Suprapubic skin (tissue), 4 donors: ENCODE measurements at places on chromosomes 5 and 9.

DNA sequence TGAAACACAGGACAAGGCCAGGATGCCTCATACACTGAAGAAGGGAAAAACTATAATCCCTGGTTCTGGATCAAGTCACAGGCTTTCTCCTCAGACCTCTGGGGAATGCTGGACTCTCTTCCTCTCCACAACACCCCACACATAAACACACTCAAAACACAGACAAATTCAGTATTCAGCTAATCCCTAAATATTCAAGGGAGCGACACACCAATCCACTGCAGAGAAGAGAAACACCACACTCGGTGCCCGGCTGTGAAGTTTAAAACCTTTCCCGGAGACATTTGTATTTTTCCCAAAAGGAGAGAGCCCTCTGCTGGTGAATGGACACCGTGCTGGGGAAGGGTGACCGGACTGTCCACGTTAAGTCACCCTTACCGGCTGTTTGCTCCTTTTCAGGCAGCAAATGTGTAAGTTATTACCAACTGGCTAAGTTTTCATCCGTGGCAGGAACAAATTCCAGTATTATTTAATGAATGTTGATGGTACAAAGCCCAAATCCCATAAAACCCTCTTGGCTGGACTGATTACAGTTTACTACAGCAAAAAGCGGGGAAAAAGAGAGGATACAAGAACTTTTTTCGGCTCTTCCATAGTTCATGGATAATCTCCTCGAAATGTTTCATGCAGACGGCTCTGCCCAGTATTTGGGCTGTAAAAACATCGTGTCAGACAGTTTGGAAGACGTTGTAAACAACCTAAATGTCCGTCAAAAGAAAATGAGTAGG, 130.9 kb upstream of the SLC30A5 start:
- DNase-seq: peak; percentile 83

GRCh38 chr9:23855873-23856604, 30.0 kb upstream of the ELAVL2 start:
- DNase-seq: no peak

- no peak for DNase-seq
Measured at GRCh38 chr5:144230806-144231205, 60.1 kb downstream of the KCTD16 start.

DNA sequence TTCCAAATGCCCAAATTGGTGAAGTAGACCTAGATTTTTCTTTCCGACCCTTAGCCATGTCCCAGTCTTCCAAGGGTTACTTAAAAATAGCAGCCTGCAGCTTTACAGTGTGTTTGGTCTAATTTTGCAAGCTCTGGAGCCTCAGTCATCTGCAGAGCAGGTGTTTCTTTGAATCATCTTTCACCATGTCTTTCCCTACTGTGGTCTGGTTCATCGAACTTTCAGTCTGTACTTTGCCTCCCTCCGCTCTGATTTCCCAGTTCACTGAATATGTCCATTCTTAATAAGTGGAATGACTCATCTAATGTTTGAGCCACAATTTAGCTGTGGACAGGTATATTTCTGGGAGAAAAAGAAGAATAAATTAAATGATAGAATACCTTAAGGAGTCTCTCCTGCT, 1060.7 kb downstream of the EFNA5 start:
- no peak for DNase-seq

GRCh38 chr5:108942701-108943100, 195.0 kb downstream of the FER start:
- no peak for DNase-seq

DNA sequence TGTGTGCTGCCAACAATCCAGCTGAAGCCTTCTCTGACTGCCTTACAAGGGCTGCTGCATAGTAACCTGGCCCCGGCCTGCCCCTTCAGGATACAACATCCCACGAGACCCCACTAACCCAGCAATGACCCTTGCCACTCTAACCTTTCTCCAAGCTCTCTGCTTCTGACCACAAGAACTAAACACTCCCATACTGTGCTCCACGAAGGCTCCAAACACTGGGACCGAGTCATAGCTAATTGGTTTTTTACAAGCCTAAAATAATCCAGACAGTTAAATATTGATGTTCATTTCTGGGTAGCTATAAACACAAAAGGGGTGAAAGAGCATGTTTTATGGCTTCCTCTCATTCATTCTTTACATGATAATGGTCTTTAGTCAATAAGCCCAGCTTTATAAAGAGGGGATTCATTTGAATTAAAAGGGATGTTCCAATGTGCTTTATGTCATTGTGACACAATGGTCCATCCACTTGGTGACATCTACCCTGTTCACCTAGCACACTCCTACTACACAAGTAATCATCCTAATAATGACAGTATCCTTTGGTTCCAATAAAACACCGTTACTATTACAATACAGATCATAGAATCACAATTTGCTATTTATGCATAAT, 16.2 kb upstream of the TLE4 start:
- DNase-seq: no peak

- DNase-seq: no peak
Measured at GRCh38 chr5:138180183-138180782, 1.4 kb downstream of the KIF20A start.

DNA sequence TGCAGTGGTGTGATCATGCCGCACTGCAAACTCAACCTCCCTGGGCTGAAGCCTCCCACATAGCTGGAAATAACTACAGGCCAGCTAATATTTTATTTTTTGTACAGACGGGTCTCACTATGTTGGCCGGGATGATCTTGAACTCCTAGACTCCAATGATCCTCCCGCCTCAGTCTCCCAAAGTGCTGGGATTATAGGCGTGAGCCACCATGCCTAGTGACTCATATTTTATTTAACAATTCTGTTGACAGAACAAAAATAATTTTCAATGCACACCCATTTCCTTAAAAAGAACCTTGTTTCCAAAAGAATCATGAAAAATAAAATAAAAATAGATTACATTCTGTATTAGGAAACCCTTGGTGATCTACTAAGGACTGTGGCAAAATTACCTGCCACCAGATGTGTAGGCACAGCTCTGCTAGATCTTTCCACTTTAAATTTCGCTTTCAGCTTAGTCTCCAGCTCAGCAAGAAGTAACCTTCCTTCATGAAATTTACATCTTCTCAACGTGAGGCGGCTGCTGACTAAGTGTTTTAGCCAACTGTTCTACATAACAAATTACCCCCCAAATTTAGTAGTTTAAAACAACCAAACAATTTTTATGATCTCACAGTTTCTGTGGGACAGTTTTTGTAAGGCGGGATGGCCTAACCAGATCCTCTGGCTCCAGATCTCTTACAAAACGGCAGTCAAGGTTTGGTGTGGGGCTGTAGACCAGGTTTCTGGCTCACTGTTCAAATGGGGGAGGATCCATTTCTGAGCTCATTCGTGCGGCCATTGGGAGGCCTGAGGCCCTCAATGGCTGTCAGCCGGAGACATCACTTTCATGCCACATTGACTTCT, 32.6 kb upstream of the GOLPH3 start:
- DNase-seq: no peak

- no peak for DNase-seq
Measured at GRCh38 chr5:76642390-76643040, 19.3 kb upstream of the F2RL2 start.

- no peak for DNase-seq
Measured at GRCh38 chr5:103218164-103218563, 40.4 kb upstream of the MACIR start.

GRCh38 chr5:14444161-14444560, 137.4 kb upstream of the OTULINL start:
- no peak for DNase-seq

DNA sequence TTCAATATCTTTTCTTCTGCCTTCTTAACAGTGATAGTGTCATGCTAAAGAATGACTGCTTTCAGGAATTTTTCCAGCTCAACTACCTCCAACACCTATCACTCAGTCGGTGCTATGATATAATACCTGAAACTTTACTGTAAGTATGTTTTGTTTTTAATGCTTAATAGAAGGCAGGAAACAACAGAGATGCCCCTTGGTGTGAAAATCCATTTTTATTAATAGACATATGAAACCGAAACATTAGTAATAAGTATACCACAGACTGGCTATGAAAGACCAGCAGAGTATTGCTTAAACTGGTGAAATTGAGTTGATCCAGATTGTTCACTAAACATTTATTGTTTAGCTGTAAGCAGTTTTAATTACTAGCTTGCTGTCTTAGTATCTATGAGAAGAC, 25.2 kb downstream of the SKP2 start:
- DNase-seq: no peak

- DNase-seq: no peak
Measured at GRCh38 chr5:98780390-98780789, 6.9 kb downstream of the RGMB start.

GRCh38 chr5:113172231-113172826, 195.7 kb downstream of the DCP2 start:
- no peak for DNase-seq

- no peak for DNase-seq
Measured at GRCh38 chr5:177472460-177473442, 683 bp downstream of the DBN1 start.

- DNase-seq: no peak
Measured at GRCh38 chr9:132441404-132441803, 31.4 kb downstream of the CFAP77 start.

GRCh38 chr5:136750224-136750862, 385.0 kb upstream of the TRPC7 start:
- no peak for DNase-seq

DNA sequence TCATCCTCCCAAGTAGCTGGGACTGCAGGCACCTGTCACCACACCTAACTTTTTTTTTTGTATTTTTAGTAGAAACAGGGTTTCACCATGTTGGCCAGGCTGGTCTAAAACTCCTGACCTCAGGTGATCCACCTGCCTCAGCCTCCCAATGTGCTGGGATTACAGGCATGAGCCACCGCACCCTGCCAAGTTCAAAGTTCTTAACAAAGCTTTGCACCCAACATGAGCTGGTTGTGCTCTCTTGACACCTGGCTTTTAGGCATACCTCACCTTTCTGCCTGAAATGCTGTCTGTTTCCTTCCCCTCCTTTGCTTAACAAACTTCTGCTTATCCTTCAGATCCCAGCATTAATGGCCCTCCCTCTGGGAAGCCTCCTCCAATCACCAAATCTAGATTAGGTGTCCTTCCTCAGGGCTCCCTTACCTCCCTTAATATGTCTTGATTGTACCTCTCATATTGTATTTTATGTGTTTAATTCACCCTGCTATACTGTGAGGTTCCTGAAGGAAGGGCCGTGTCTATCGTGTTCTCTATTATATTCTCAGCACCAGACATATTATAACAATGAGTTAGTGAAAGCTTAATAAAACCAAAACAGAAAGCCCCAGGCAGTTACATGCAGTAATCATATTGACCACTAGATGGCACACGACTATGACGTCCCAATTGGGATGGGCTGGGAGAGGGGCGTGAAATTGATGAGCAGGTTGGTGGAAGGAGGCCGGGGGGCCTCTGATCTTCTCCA, 62.9 kb upstream of the PPARGC1B start:
- no peak for DNase-seq

DNA sequence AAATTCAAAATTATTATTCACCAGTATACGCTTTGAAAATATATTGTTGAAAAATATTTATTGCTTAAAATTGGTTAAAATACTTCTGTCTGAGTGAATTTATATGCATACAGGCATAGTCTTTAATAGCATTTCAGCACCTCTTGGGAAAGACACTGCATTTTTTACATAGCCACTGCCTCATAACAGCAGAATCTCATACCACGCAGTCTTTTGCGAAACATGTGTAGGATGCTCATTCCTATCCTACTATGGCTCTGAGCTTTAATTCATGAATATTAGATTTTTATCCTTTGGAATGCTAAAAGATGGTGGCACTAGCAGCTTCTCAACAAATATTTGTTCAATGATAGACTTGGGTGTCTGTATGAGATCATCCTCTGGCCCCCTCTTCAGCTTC, 94.0 kb upstream of the SH3GL2 start:
- DNase-seq: no peak

DNA sequence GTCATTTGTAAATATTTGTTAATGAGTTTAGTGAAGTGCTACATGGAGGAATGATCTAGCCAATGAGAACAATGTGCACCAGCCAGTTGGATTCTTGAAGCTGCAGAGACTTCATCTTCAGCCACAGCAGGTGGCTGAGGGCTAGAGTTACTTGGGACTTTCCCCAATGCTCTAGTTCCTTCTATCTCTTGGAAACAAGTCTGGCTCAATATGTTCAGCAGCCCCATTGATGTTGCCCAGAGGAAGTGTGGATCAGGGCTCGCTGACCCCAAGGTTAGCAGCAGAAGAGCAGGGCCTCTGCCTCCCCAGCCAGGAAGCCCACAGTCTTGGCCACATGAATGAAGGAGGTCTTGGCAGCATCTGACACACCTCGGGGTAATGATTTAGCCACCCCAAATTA, 117.5 kb downstream of the SLC1A3 start:
- no peak for DNase-seq

GRCh38 chr5:146565764-146566367, 49.9 kb upstream of the GPR151 start:
- no peak for DNase-seq

DNA sequence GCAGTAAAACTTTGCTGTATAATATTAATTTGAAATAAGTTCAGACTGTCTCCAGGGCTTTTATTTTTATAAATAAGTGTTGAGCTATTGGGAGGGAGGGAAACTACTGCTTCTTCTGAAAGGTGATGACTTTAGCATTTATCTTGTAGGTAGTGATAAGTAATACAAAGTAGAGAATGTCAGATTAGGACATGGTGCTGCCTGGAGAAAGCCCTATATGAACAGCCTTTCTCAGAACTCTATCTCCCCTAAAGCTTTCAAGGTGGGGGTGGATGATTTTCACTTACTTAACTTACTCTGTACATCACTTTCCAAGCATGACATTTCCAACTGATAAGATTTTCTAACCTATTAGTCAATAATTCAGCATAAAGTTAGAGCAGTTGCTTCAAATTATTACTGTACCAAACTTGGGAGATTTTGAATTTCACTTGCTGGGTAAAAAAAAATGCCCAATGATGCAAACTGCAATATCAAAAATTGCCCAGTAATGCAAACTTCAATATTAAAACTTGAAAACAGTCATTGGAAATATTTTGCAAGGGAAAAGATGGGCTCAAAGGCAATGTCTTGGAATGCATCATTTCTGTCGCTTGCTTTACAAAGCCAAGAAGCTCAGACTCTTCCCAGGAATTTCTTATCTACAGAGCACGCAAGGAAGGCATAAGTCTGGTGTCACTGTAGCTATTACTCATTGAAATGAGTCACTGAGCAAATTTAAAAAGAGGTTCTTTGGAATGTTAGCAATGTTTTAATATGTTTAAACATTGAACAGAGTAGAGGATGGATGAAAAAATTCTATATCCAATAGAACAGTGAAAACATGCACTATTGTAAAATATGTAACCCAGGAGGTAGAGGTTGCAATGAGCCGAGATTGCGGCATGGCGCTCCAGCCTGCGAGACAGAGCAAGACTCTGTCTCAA, 569.5 kb downstream of the PSAT1 start:
- no peak for DNase-seq

- DNase-seq: no peak
Measured at GRCh38 chr5:105207066-105207465, 1644.5 kb upstream of the NUDT12 start.

DNA sequence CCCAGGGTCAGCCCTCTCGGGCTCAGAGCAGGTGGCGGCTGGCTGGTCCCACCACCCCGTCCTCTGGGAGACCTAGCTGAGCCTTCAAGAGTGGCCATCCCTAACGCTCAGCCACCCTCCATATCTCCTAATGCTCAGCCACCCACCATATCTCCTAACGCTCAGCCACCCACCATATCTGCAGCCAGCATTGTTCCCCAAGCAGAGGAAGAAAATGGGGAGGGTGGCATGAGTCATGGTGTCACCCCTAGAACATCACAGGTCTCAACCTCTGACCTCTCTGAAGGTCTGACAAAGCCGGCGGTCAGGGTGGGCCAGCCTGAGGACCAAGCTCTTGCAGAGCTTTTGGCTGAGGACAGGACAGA, 14.7 kb downstream of the LHX3 start:
- DNase-seq: no peak

- no peak for DNase-seq
Measured at GRCh38 chr5:36162810-36163486, 11.0 kb downstream of the SKP2 start.
